ENCODE measurements at places on chromosomes 5 and 9.

DNA sequence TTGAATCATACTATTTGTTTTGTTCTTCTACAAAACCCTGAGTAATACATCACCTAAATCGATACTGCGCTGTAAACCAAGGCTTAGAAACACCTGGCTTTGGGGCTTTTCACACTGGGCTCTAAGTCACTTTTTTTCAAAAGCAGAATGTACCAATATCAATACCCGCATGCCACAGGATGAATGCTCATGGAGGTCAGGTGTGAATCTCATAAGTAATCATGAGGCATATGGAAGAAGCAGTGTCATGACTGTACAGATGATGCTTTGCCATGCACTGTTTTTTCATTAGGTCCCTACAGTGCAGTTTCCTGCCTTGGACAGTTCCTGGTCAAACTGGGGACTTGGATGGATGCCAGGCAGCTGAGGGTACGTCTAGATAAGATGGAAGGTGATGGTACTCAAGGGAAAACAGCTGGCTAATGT is 49.0 kb upstream of the ATG10 start:
- DNase-seq, result no peak

DNA sequence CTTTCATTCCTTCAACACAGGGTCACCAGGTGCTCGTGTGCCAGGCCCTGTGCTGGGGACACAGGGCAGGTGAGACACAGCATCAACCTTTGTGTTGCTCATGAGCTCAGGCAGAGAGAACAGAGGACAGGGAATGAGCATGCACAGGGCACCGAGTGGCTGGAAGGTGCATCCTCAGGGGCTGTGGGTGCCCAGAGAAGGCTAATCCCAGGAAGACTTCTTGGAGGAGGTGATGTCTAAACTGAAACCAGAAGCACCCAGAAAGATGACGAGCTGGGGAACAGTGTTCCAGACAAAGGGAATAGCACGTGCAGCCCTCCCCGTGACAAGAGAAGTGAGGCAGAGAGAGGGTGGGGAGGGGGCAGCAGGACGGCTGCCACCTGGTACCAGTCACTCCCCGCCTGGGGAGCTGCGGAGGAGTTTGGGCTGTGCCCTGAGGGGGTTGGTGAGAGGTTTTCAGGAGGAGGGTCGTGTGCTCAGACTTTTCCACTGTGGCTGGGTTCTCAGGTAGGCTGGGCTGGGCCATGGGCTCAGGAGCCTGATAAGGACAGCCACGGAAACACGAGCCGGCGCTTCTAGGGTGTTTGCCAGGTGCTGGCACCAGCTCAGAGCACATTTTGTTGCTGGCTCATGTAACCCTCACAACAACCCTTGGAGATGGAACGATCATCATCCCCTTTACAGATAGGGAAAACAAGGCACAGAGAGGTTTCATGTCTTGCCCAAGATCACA is 46.0 kb downstream of the HMCN2 start:
- no peak for DNase-seq

DNA sequence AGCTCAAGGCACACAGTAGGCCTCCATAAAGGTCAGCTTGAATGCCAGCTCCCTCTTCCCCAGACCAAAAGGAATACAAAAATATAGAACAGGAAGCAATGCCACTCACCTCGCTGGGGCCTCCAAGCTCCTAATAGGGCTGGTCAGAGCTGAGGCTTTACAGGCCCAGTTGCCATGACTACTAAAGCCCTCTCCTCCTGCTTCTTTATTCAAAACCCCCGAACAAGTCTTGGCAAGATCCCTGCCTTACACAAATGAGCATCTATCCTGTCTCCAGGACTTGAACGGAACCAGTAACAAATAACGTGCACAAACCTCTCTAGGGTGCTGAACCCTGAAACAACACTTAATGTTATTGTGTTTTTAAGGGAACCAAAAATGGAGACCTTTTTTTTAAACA is 136.3 kb downstream of the SIL1 start:
- peak; percentile 29 for DNase-seq

GRCh38 chr5:76555717-76556116 is 67.5 kb downstream of the F2RL2 start:
- DNase-seq, result no peak

DNA sequence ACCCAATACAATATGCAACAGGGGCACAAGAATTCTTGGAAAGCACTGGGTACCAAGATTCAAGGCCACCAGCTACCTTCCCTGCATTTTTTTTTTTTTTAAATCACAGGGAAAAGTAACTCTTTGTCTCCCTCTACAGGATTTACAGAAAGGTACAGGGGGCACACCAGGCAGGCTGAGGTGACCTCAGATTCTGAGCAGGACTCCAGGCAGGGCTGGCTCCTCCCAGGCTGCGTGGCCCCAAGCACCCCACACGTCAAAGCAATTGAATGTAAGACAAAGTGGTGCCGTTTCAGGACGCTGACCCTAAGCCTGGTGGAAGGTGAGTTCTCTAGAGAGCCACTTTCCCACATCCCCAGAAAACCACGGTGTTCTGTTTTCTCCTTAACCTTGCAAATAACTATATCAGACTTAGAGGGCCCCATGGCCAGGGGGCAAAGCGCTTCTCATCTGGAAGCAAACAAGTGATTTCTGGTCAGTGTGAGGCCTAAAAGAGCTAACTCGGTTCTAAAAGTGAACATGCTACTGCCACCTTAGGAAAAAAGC is 222.6 kb downstream of the ROR2 start:
- DNase-seq, result no peak

DNA sequence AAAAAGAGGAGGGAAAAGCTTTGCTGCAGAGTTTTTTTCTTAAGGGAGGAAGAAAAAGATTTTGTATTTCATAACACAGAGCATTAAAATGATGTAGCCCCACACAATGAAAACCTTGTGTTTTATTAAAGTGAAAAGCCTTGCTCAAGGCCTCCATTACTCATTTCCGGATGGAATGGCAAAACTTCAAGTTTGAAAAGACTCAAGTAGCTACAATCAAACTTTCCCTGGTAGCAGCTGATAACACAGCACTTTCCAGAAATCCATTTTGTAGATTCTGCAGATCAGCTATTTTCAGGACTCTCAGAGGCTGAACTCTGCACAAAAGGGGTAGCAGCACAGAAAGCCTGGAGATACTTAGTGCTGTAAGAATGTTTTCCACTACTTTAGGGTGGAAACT is 374.8 kb downstream of the NFIB start:
- DNase-seq, result no peak

All from DMS 273 treated with DMSO at 0.1 percent for 48 hours (cell line).